ENCODE measurements at places on chromosomes 4 and X.

- no peak for DNase-seq
Measured at GRCh38 chr4:88870428-88870827, 172.8 kb upstream of the NAP1L5 start.

- DNase-seq = no peak
Measured at GRCh38 chrX:2317527-2318055, 183.2 kb downstream of the DHRSX start.

- no peak for DNase-seq
Measured at GRCh38 chr4:119671205-119671604, 42.6 kb upstream of the PDE5A start.

DNA sequence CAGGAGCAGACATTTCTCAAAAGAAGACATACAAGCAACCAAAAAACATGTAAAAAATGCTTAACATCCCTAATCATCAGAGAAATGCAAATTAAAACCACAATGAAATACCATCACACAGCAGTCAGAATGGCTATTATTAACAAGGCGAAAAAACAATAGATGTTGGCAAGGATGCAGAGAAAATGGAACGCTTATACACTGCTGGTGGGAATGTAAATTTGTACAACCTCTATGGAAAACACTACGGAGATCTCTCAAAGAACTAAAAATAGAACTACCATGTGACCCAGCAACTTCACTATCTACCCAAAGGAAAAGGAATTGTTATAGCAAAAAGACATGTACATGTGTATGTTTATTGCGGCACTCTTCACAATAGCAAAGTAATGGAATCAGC, 71.5 kb downstream of the PPP4R3C start:
- no peak for DNase-seq

DNA sequence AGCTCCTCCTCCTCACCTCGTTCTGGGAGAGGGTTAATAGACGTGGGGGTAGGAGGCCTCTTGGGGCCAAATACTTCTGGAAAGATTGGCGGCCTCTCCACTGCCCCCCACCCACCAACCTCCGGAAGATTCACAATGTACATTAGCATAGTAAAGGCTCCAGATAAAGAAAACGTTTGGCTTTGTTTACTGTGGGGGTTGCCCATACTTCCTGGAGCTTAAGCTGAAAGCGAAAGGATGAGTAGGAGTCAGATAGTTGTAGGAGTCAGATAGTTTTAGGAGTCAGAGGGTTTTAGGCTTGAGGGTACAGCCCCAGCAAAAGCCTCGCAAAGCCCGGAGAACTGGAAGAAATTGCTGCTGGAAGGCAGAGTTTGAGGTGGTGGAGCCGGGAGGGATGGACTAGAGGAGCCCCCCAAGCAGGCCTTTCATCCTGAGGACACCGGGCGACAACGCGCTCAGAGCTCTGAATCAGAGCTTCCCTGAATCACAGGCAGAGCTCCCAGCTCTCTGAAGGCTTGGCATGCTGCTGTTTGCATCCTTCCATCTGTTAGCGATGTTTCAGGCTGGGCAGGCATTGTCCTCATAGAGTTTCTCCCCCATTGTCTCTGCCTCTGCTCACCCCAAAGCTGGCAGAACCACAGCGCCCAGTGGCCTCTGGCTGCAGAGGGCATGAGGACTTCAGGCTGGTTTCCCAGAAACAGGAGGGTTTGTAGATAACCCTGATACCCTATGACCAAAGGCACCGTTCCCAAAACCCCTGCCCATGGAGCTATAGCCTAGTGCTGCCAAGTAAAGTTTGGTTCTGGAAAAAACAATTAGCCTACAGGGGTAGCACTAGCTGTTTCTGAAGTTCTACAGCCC, 280.7 kb downstream of the BCOR start:
- no peak for DNase-seq

GRCh38 chr4:110998320-110998719, 375.4 kb upstream of the PITX2 start:
- DNase-seq = no peak

DNA sequence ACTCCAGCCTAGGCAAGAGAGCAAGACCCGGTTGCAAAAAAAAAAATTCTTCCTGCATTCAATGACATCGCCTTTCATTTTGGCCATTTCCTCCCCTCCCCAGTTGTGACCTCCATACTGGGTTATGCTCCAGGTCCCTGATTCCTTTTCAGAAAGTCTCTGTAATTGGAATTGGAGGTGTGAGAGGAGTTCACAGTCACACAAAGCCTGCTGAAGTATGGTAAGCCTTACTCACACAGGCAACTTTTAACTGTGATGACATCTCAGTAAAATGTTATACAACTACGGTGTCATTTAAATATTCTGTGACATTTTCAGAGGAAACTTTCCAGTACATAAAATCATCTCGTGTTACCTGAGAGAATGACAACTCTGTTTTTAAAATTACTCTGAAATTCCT, 73.6 kb downstream of the CEP44 start:
- DNase-seq = no peak
